H9 (cell line): ENCODE measurements at places on chromosomes 12 and 14. TPM values are rescaled to one million over a fixed set of nuclear protein-coding genes. Genes with fewer than 3 reads are reported as not detected.

GRCh38 chr14:104752423-104752734 lies 568 bp upstream of the SIVA1 start:
- no peak for DNase-seq

GRCh38 chr14:101560534-101561113 lies 671 bp upstream of the DIO3 start:
- DNase-seq, result no peak

- no peak for DNase-seq
Observed at GRCh38 chr12:108784270-108784669, 53.0 kb upstream of the CORO1C start.

DNA sequence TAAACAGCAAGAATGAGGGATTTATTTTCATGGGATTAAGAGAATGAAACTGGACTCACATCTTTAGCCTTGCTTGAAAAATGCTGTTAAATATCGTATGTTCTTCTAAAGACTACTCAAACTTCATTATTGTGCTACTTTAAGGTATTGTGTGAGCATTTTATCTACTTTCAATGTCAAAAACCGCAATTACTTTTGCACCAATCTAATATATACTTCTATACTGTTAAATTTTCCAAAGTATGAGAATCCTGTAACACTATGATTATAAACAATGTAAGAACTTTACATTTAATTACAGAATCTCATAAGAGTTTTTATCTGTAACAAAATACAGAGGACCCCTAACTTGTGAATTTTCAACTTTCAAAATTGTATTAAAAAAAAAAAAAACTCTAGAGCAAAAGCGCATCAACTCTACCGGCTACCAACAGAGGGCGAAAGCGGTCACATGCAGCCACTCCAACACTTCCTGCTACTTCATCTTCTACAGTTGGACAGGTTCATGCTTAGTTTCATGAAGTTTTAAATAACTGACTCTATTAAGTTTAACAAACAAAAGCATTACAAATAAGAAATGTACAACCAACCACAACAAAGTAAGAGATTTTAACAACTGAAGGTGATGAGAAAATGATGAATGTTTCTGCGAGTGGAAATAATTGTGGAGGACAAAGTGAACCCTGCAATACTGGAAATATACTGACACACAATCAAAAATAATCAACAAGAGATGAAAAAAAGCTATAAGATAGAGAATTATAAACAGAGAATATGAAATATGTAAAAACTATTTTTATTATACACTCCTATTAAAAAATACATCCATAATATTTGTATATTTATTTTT lies 210.9 kb downstream of the MED13L start:
- DNase-seq, result no peak

ABCC9 gene
- total RNA-seq, result not detected in 2 replicates

LAG3 gene
- 1.7 and 2.2 TPM in 2 replicates for total RNA-seq

DNA sequence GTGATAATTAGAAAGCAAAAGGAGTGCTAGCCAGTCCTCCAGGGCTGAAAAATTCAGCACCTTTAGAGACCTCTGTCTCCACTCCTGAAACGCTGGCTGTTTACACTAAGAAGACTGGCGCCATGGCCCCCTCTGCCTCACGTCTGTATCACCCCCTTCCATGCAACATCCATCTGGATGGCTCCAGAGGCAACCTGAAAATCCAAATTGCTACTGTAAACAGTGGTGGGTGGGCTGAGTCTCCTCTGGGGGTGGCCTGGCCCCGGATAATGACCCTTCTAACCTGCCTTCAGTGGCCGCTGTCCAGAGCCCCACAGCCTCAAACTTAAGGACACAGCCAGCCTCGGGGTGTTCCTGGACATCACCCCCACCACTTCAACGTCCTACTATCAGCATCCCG lies 1.4 kb downstream of the PRKD1 start:
- no peak for DNase-seq
